ENCODE measurements at places on chromosomes 2 and 18.

DNA sequence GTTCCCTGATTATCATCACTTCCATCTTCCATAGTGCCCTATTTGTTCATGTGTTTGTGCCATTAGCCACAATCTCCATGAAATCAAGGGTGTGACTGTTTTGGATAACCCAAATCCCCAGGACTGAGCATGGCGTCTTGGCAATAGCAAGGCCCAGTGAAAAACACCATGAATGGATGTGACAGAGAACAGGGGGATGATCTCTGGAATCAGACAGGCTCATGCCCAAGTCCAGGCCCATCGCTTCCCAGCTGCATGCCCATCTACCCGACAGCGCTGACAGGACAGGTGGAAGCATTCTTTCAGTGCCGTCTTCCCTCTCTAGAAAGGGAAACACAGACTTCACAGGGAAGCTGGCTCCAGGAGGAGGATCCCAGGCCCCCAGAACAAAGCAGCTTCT is 50.0 kb downstream of the HDLBP start:
- DNase-seq, result no peak

- no peak for DNase-seq
These were observed 273.7 kb upstream of the PKDCC start for GRCh38 chr2:41774011-41774605.

DNA sequence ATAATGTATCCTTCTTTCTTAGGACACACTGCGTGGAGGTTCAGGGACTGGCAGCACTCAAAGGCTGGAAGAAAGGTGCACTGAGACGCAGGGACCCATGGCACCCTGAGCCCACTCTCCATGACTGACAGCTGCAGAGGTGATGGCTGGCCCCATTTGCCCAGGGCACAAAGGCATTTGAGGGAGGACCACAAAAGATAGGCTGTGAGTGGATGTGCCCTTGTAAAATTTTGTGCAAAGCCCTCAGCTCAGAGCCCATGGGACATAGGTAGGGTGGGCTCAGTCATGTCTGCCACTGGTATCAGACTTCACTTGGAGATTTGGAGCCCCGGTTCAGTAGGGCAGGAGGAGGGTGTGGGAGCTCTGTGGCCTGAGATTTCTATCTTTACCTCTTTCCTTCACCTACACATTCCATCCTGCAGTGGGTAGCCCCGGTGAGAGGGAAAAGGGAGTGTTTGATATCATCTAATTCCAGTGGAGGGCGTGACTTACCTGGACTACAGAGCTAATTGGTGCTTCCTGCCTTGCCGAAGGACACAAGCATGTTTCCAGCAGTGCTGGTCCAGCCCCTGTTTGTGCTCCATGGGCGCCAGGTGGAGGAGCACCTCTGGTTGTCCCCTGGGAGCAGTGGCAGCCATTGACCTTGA is 312.2 kb downstream of the EN1 start:
- DNase-seq, result no peak

DNA sequence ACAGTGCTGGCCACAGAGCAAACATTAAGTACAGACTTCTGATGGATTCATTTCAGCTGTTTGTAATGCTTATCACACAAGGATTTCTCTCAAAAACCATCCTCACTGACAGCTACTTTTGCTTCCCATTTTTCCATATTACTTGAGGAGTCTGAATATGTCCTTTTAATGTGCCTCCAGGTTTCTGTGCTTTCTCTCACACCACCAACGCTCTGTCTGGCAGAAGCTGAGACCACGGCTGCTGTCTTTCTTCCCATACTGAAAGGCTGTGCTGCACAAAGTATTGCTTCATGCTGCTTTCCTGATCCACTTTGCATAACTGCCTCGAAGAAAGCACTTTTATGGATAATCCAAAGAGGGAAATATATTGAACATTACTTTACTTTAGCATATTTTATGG is 312.1 kb upstream of the ZEB2 start:
- no peak for DNase-seq

- no peak for DNase-seq
These were observed 10.6 kb downstream of the CFLAR start for GRCh38 chr2:201126308-201127151.

DNA sequence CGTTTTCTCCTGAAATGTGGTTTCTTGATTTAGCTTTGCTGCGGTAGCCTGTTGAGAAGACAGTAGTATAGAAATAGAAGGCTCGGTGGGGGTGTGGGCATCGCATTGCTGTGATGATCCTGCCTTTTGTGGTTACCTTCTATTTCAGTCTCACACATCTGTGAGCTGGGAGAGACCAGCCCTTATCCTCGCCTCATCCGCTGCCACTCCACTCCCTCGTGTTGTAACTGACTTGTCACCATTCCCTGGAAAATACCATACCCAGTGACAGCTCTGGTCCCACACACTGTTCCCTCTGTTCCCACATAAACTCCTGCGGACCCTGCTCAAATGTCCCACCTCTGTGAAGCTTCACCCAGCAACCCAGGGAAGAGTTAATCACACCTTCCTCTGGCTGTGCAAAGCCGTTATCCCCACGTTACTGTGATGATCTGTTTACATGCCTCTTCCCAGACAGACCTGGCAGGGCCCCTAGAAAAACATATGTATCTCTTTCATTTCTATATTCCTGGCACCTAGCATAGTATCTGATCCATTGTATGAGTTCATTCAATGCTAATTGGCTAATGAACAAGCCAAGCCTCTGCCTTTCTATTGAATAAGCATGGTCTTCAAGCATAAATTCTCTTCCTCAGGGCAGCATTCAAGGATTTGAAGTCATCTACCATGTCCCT is 114.6 kb downstream of the MAPK4 start:
- DNase-seq, result no peak

DNA sequence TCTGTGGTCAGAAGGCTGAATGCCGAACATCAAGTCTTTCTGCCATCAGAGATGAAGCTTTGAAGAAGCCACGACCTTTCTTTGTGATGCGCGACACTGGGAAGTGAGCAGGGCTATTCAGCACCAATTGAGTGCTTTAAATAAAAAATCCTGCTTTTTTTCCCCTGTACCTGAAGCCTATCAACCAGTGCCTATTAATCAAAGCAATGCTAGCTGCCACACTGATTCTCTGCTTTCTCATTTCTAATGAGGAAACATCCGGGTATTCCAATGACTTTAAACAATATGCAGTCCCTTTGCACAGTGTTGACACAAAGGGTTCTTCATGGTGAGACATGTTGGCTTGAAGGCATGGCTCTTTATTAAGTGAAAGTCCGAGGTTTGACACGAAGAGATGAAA is 88.0 kb downstream of the GALR1 start:
- no peak for DNase-seq

- no peak for DNase-seq
These were observed 69.0 kb upstream of the FAM110C start for GRCh38 chr2:115303-115702.

DNA sequence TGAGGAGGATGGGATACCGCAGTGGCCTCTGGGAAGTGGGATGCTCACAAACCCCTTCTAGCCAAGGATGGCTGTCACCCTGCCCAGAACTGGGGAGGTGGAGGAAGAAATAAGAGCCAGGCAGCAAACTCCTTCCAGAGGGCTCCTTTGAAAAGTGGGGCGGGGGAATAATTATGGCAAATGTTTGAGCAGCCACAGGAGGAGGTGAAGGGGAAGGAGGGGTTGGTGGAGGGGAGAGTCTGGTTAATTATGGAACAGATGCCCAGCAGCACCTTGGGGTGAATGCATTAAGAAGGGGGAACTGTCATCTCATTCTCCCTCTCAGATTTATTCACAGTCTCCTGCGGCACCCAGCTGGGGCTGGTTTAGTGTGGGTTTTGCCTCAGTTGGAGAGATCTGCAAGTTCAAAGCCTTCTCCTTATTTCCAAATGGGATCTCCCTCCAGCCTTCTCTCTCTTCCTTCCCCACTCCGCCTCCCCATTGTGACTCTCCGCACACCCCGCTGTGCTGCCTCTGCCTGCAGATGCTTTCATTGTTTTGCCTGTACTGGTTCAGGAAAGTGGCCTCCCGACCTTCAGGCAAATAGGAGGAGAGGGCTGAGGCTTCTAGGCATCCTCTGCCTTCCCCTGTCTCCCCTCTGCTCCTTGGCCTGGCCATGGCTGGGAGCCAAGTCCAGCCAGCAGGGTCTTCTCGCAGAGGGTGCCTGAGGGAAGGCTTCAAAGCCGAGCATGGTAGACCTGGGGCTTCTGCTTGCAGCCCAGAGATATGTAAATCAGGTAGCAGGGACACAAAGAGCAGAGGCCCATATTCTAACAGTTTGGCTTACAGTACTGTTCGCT is 457.2 kb upstream of the MEX3C start:
- DNase-seq, result no peak

DNA sequence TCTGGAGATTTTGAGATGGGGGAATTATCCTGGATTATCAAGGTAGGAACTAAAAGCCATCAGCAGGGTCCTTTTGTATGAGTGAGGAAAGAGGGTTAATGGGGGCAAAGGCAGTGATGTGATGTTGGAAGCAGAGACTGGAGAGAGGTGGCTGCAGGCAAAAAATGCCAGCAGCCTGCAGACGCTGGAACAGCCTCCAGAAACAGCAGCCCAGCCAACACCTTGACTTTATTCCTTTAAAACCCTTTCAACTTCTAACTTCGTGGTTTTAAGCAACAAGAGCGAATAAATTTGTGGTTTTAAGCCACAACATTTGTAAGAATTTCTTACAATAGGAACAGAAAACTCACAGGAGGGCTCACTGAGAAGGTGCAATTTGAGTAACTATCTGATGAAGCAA is 523.1 kb upstream of the HS6ST1 start:
- DNase-seq, result no peak

DNA sequence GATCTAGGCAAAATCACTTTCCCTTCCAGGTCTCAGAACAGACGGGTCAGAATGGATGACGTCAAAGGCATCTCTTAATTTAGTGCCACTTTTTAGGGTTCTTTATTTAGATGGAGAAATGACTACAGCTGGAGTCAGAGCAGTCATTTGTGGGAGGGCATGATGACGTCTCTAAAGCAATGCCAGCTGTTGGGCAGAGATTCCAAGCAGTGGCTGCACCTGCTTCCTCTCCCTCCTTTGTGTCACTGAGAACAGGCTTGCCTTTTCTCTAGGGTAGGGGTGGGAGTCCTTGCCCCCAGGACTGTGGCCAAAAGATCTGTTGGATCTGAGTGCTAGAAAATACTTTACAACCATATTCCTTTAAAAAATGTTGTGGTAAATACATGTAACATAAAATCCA is 28.7 kb upstream of the SKOR2 start:
- DNase-seq, result no peak

DNA sequence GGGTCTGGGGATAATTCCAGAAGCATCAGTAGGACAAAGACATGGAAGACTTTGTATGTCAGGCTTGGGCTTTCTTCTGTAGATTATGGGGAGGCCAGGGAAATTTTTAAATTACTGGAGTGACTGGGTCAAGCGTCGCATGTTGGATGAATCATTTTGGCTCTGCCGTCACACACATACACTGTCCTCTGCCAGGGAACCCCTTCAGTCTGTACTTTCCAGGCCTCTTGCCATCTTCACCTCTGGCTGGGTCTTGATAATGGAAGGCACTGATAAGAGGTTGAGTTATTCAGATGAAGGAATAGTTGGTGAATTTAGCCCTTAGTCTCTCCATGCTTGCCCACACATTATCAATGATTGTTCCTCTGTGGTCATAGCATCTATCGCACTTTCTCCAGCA is 895.1 kb upstream of the CELF4 start:
- DNase-seq, result no peak

DNA sequence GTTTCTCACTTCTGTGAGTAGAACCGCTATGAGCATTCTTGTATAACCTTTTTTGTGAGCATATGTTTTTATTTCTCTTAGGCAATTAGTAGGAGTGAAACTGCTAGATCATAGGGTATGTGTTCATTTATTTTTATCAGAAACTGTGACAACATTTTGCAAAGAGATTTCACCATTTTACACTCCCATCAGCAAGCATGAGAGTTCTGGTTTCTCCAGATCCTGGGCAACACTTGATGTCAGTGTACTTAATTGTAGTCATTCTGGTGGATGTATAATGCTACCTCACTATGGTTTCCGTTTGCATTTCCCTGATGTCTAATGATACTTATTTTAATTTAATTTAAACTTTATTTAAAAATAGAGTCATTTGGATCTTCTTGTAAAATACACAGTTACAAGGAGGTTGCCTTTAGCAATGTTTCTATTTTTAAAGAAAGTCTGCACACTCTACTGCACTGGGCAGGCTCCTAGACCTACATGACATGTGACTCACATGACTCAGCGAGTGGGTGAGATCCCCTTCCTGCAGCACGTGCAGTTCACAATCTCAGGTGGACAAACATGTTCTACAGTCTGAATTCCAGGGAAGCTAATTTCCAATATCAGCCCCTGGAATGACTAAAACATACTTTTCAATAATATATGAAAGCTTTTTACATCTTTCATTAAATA is 127.0 kb upstream of the BCL2L11 start:
- peak; percentile 21 for DNase-seq

DNA sequence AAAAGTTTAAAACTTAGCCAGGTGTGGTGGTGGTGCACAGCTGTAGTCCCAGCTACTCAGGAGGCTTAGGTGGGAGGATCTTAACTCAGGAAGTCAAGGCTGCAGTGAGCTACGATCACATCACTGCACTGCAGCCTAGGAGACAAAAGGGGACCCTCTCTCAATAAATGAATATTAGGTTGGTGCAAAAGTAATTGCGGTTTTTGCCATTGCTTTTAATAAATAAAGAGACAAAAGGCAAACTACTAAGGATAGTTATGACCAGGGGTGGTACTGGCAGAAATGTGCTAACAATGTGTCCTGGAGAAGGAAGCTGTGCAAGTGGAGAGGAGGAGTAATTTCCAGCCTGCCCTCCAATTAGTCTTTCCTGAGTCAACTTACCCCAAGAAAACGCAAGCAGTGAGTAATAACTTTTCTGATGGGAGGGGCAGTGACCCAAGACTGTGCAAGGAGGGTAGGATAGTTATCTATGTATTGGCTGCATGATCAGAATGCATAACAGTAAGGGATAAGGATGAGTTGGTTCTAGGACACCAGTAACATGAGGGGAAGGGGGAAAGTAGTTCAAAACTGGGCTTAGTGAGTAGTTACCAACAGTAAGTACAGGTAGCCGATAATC is 1.5 kb downstream of the EXOC6B start:
- DNase-seq, result no peak

DNA sequence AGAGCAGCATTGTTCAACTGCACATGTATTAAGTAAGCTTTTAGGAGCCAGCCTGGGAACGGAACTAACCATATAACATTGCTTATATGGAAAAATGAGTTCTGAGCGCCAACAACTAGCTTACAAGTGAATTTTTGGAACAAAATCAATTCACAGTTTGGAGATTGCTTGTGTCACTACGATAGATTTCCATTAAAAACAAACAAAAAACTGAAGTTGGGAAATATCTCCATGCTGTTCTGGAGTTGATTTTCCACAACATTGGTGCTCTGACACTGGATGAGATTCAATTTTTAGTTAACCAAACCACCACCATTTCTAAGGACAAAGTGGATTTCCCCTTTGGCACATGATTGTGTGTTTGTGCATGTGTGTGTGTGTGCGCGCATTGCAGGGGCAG is 56.9 kb upstream of the ZNF397 start:
- DNase-seq, result no peak

- DNase-seq, result peak; percentile 37
These were observed 211.8 kb downstream of the LRRTM4 start for GRCh38 chr2:77310416-77310815.
